ENCODE measurements at places on chromosomes 5 and 9. TPM values are rescaled to one million over a fixed set of nuclear protein-coding genes. Genes with fewer than 3 reads are reported as not detected.
A peak's percentile ranks its signal among the peaks of the same experiment; 100 is the strongest.

Gene HACD4
- 4.8 TPM for total RNA-seq

Gene GABRA6
- total RNA-seq, result not detected

Gene GDA
- total RNA-seq, result 0.90 TPM

GRCh38 chr5:45532826-45533624, 163.2 kb downstream of the HCN1 start:
- no peak for DNase-seq

DNA sequence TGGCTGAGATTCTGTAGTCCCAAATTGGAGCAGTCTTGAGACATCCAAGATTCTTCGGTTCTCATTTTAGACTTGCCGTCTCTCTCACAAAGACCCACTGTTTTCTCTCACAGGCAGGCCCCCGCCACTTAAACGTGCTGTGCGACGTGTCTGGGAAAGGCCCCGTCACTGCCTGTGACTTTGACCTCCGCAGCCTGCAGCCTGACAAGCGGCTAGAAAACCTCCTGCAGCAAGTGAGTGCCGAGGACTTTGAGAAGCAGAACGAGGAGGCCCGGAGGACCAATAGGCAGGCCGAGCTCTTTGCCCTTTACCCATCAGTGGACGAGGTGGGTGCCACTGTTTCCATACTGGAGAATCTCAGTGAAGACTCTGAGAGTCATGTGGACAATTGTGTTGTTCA, 97.2 kb downstream of the DOCK8 start:
- DNase-seq, result no peak

- DNase-seq, result no peak
Observed at GRCh38 chr9:103245369-103245768, 250.2 kb downstream of the CYLC2 start.

DNA sequence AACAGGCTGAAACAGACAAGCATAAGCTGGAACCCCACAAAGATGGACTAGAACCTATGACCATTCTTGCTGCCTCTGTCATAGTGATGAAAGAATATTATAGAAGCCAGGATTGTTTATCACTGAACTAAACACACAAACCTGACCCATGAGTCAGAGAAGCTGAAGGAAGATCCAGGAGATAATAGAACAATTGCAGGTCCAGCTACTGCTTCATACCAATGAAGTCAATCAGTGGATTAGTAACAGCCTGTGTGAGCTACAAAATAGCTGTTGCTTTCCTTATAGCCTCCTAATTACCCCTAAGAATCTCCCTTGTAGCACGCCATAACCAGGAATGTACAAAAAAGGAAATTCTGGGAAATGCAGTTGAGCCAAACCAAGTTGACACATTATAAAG, 459.9 kb upstream of the ZNF462 start:
- DNase-seq, result no peak

DNA sequence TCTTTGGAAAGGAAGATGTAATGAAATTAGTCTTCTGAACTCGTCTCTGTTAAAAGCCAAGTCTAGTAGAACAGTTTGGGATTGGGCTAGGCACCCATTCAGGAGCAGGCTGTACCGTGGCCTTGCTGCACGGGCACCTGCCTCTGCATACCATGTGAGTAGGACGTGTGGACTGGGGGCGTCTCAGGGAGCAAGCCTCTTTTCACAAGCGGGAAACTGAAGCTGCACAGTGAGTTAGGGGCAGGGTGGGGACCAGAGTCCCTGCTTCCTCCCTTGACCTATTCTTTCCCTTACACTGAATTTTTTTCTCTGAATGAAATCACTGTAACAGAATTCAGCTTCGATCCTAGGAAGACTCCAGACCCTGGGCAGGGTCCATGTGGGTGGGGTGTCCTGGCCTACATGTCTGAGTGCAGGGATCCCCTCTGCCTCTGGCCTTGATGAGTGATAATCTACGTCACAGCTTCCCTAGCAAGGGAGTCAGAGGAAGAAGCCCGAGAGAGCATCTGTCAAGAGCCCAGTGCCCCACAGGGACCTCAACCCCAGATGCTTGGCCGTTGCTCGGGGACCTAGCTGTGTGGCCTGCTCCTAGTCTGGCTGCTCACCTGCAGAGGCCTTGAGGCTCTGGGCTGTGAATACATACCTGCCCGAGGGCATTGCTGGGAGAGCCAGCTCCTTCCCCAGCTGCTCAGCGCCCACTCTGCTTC, 15.1 kb downstream of the PHF2 start:
- DNase-seq, result no peak

DNA sequence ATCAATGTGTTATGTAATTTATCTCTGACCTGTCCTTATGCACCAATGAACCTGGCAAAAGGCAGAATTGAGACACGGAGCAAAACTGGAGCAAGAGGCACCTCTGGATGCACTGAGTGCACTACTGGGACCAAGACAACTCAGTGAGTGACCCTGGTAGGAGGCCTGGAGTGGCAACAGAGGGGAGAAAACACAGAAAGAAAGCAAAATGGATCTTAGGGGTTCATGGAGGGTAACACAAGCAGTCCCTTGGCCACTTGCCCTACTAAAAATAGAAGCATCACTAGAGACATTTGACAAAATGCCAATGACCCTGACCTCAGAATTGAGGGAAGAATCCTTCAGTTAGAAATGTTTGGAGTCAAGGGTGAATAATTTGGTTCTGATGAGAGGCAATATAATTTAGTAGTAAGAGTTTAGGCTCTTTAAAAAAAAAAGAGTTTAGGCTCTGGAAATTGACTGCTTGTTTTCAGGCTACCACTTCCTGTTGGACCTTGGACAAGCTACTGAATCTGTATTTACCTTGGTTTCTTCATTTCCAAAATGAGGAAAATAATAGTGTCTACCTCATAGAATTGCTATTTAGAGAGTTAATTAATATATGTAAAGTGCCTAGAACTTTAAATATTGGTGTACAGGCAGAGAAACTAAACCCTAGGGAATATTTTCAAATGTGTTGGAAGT, 234.9 kb upstream of the TARS1 start:
- peak; percentile 17 for DNase-seq

GRCh38 chr5:139903795-139904565, 108.4 kb downstream of the PSD2 start:
- no peak for DNase-seq

DNA sequence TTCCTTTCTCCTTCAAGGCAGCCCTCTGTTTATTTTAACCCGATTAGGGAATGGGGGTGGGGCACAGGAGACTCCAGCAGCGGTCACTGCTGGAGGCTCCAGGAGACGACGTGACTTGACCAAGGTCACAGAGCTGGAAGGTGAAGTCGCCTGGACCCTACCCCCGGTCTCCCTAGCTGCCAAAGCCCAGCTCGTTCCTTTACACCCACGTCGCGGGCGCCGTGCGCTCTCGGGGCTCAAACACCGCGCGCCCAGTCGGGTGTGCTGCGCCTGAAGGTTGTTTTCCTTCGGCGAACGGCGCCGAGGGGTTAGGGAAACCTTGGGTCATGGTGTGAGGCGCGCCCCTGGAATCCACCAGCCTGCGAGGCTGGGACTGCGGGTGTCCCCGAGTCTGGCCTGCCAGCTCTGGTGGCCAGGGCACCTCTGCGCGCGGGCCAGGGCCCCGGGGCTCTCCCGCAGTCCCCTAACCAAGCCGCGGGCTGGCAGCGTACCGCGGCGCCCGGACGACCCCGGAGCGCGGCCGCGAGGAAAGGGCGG, 747 bp upstream of the UNC5A start:
- DNase-seq, result no peak

DNA sequence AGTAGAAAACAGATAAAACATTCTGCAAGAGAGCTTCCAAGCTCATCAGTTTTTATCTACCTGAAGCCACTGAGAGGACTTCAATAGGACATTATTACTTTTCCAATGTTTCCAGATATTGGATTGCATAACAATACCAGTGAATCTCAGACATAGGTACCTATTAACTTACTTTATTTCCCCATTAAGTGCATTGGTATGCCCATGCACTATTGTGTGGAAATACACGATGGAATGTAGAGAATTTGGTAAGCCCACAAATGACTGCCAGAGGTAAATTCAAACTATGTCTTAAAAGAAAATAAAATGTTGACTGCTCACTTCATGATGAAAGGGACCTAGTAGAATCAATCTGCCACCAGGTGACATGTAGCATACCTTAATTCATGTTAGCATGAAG, 48.1 kb upstream of the PRR16 start:
- DNase-seq, result no peak

DNA sequence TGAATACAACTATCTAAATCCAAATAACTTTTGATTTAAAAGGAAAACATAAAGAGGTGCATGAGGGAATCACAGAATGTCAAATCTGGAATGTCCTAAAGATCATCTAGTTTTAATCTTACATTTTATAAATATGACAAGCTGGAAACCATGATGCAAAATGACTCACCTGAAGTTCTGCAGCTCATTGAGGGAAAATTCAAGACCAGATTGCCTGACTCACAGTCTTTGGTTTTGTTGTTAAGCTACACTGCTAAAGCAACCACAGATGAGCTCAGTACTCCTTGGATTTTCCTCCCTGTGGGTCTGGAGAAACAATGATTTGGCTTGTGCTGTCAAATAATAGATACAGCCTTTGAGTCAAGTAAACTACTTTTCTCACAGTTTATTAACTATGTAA, 19.1 kb upstream of the EDIL3 start:
- peak; percentile 88 for DNase-seq

DNA sequence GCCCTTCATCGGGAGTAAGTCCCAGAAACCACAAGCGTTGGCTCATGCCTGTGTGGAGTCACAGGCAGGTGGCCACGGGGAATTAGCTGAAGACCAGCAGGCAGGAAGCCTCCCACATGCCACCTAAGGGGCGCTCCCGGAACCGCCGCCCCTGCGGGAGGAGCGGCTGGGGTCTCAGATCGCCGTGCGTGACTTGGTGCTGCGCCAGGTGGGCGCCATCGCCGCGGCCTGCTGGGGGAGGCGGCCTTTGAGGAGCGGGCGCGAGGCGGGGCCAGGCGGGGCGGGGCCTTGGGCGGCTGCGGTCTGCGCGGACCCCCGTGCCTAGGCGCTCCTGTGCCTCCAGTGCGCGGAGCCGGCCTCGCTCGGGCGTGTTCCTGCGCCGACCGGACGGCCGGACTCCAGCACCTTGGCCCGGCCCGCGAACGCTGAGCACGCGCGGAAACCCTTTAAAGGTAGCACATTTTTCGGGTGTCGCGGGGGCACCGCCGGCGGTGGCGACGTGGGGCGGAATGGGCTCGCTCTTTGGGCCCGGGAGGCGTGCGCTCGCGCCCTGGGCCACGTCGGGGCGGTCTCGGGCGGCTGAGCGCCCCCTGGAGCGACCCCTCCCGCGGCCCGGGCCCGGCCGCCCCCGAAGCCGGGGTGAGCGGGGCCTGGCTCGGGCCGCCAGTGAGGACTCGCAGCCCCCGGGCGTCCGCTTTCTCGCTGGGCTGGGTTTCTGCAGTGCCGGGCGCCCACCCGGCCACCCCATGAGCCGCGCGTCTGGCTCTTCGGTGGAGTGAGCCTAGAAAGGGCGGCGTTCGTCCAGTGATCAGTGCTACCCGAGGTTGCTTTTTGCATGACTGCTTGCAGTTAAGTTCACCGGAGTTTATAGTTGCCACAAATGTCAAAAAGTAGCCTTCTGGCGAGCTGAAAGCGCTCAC, 24.5 kb downstream of the LECT2 start:
- DNase-seq, result no peak

DNA sequence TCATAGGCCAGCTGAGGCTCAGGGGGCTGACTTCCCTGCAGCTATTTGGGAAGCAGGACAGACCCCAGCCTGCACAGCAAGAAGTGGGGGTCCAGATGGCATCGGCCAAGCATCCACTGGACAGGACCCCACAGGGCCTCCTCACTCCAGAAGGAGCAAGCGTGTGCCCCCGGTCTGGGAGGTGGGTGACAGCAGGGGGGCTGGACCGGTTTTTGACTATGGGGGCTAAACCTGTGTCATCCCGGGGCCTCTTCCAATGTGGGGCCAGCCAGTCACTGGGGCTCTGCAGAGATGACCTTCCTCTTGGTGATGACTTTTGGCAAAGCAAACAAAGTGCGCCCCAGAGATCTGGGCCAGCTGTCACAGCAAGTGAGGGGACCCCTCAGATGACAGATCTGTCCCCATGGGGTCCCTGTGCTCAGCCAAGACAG, 163.9 kb downstream of the OLFM1 start:
- DNase-seq, result no peak

DNA sequence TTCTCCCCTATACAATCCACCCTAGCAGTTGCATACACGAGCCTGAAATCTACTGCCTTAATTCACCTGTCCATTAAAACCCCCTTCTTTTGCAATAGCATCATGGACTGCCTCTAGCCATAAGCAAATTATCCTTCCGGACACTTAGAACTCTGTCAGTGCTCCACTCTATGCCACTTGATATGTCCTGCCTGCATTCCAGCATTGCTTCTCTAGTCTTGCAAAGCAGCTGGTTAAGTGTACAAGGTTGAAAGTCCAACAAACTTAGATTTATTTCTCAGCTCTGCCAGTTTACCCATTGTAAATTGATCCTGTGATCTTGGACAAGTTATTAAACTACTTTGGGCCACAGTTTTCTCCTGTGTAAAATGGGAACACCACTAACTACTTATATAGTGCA, 197.9 kb downstream of the EPB41L4A start:
- DNase-seq, result no peak

DNA sequence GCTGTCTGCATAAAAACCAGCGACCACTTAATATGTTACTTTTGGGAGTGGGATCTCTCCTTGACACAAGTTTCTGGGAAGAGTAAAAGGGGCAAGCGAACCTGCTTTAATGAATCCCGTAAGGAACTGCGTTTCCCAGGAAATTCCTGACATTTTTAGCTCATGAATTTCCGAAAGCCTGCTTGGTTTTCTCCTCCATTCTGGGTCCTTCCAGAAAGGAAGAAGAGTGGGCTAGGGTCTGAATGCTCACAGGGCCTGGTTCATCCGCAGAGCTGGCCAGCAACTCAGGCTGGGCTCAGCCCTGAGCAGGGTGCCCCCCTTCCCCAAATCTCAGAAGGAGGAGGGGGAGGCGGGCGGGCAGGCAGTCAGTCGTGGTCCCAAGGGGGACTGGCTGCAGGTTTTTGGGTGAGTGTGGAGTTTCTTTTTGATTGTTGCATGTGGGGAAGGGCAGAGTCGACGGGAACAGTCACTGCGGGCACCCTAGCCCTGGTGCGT, 1.2 kb upstream of the PURA start:
- DNase-seq, result peak; percentile 52

GRCh38 chr5:31995006-31995405, 179.1 kb downstream of the GOLPH3 start:
- DNase-seq, result no peak

- DNase-seq, result no peak
Observed at GRCh38 chr5:117189784-117190183, 615.2 kb upstream of the SEMA6A start.

- DNase-seq, result no peak
Observed at GRCh38 chr9:71632776-71633175, 135.5 kb downstream of the CEMIP2 start.

- no peak for DNase-seq
Observed at GRCh38 chr9:132312873-132313272, 41.9 kb downstream of the SETX start.

GRCh38 chr5:148393390-148393741, 9.6 kb downstream of the FBXO38 start:
- DNase-seq, result no peak

- no peak for DNase-seq
Observed at GRCh38 chr5:164721656-164722055, 1216.2 kb downstream of the MAT2B start.

Measured in fibroblast of the aortic adventitia (primary cell).